ENCODE measurements at places on chromosomes 11 and 22.

DNA sequence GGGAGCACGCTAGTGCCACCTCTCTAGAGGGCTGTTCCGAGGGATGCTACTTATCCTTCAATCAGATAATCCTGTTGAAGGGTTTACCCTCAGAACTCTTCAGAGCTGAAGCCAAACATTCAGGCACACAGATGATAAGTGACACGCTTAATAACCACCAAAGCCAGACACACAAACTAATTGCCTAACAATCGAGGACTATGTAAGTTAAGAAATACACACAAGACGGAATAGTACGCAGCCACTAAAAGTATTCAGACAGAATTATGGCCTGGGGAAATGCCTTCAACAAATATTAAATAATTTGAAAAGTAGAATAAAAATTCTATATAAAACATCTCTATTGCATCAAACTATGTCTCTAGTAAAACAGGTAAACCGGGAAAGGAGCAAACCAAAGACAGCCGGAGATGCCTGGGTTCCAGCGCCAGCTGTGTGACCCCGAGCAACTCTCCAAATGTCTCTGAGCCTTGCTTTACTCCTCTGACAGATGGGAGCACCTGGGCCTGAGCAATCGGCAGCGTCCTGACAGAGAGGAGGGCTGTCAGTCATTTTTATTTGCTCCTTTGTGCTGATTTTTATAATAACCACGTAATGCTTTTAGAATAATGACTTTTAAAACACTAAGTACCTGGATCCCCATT is 11.3 kb downstream of the LRFN4 start:
- no peak for DNase-seq

DNA sequence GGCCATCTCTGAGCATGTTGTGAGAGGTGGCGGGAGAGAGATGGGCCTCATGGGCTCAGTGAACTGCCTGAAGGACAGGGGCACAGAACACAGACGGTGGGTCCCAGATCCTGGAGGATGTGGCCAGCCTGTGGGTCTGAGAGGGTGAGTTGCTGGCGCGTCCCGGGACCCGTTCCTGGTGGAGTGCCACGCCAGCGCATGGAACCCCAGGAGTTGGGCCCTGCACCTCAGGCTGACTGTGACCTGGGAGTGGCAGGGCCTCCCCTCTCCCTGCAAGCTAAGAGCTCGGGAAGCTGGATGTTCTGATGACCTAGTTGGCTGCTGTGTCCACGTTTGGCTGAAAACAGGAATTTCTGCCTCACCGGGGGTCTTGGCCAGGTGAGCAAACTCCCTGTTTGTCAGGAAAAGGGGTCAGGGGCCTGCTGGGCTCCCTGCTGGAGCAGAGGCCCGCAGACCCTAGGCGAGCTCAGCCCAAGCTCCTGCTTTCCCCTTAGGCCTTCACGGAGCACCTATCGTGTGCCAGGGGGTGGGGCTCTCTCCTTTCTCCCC is 15.0 kb downstream of the LRRC32 start:
- DNase-seq: no peak

DNA sequence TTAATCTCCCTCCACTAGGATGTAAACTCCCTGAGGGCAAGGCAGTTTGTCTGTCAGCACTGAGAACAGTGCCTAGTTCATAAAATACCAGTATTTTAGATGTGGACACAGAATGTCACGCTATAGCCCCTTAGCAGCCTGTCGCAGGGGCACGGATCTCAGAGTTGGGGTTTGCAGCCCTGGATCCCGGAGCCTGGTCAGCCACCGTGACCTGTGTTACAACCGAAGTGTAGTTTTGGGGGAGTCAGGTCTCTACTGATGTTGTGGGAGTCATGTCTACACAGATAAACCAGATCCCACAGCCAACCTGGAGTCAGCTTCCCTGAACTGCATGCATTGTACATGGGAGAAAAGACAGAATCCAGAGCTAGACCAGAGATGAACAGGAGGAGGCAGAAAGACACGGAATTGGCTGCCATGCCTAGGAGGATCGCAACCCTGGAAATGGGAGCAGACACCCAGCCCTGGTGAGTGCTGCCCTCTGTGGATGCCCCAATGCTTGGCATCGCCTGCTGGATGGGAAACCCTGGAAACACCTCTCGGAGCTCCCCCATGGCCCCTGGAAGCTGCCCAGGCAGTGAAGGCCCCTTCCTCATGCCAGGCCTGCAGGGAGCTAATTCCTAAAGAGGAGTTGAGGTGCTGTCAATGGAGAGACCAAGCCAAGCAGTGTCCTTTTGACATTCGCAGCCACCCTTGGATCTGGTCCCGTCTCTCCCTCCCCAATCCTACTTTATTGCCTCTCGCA is 851.3 kb downstream of the TBC1D22A start:
- no peak for DNase-seq

DNA sequence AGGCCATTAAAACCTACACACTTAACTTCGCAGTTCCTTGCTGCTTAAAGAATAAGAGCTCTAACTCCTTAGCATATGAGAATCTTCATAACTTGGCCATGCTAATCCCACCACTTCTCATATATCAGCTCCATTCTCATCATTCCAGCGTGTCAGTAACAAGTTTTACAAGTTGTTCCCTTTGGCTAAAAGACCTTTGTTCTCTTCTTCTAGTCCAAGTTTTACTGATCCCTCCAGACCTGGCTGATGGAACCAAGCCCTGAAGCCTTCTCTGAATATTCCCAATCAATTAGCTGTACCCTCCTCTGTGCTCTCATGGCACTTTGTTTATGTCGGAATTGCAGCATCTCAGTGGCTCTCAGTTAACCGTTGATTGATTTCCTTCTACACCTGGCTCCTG is 35.8 kb downstream of the GAB2 start:
- no peak for DNase-seq

Data from GM12864 (cell line).